ENCODE measurements at places on chromosomes 4 and X. TPM values are rescaled to one million over a fixed set of nuclear protein-coding genes. Genes with fewer than 3 reads are reported as not detected.

- no peaks in the 10 kb centered on the region for H3K27me3 ChIP-seq
- no peak for DNase-seq
- peak overlapping the region; percentile 29 for H3K27ac ChIP-seq
- peaks cover 26% of the 10 kb centered on the region for H3K4me1 ChIP-seq
- H3K36me3 ChIP-seq = no peaks in the 10 kb centered on the region
Observed at GRCh38 chr4:152585023-152585441, 49.1 kb upstream of the FBXW7 start.

DNA sequence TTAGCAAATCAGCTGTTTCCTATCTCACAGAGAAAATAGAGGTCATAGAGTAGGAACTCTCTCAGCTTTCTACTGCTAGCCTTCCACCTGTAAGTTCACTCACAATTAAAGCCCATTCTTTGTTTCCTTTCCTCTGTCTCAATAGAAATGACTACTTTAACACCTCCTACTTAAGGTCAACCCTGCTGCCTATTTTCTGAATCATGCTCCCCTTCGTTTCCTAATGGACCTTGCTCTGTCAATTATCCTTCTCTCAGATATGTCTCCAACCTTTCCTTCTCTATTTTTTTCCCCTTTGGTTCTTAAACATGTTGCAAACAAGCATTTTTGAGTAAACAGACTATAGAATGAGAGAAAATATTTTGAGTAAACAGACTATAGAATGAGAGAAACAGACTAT is 5.1 kb upstream of the PAQR3 start:
- peaks cover 6% of the 10 kb centered on the region for H3K27me3 ChIP-seq
- no peaks in the 10 kb centered on the region for H3K36me3 ChIP-seq
- H3K27ac ChIP-seq = no peak overlapping the region
- no peaks in the 10 kb centered on the region for H3K4me1 ChIP-seq
- no peak for DNase-seq

DNA sequence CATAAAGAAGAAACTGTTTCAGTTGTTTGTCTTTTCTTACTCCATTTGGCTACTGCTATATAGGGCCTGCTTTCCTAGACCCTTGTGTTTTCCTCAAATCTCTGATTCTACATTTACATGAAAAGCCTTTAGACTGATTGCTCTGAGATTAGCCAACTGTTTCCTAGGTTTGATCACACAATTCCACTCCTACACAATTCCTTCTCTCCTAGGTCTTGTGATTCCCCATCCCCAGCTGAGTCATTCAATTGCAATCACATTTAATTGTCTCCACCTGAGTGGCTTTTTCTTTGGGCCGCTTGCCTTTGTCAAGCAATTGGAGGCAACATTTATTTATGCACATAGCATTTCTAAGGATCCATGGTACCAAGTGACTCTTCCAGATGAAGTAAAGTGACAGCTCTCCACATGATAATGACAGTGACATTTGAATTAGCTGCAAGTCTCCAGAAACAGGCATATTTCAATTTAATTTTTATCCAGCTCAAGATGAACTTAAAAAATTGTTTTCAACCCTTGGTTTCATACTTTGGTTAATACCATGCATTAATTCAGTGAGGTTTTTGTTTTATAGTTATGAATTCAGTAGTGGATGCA is 35.8 kb downstream of the ATXN3L start:
- no peaks in the 10 kb centered on the region for H3K27me3 ChIP-seq
- no peak overlapping the region for H3K4me3 ChIP-seq
- H3K4me1 ChIP-seq = peaks cover 19% of the 10 kb centered on the region
- no peaks in the 10 kb centered on the region for H3K36me3 ChIP-seq
- peak overlapping the region; percentile 37 for H3K27ac ChIP-seq

Gene CCSER1
- polyA plus RNA-seq = 5.2 TPM

Gene ATP1B4
- not detected for polyA plus RNA-seq

Measured in hepatocyte (in vitro differentiated cells).